Daoy (cell line): ENCODE measurements at places on chromosomes 1 and 21.

GRCh38 chr21:27379354-27379753 lies 412.5 kb upstream of the ADAMTS5 start:
- DNase-seq: no peak

- no peak for DNase-seq
Measured at GRCh38 chr21:29305068-29305467, 6.3 kb downstream of the BACH1 start.

GRCh38 chr1:183807549-183808168 lies 2.7 kb downstream of the RGL1 start:
- DNase-seq: peak; percentile 62

GRCh38 chr1:115911294-115911693 lies 65.0 kb upstream of the SLC22A15 start:
- DNase-seq: no peak

DNA sequence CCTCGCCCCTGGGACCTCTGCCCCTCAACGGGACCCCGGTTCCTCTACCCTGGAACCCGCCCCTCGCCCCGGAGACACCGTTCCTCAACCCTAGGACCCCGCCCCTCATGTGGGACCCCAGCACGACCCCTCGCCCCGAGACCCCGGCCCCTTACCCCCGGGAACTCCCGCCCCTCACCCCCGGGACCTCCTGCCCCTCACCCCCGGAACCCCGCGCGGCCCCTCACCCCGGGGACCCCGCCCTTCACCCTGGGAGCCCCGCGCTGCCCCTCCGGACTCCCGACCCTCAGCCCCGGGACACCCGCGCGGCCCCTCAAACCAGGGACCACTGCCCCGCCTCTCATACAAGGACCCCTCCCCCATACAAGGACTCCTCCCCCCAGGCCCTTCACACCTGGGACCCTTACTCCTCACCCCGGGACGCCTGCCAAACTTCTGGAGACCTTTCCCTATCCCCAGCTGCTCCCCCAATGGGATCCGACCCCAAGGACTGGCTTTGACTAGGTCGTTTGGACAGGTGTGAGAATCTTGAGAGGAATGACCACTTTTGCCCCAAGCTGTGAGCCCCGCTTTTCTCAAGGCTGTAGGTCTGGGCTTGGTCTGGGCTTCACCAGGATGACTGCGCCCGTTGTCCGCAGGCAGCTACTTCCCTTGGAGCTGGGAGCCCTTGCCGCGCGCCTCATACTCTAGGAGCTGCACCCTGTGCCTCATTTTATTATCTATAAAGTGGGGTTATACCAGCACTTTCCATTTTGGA lies 843 bp downstream of the DIP2A start:
- DNase-seq: peak; percentile 52

DNA sequence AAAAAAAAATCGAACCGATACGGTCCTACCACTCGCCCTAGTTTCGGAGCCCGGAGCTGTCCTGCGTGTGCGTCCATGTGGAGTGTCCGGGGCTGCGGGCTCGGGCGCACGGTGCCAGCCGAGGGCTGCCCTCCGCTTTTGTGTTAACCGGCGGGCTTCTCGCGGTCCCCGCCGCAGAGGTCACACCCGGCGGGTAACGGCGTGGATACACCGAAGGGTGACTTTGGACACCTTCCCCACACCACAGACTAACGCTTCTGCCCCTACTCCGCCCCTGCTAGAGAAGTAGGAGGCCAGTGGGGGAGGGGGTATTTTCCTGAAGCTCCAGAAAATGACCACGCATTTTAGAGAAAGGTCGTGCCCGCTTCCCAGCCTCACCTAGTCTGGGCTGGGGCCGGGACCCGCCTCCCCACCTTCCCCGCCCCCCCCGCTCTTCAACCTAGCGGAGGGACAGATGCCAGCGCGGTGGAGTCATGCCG lies 609 bp upstream of the ATF3 start:
- no peak for DNase-seq

DNA sequence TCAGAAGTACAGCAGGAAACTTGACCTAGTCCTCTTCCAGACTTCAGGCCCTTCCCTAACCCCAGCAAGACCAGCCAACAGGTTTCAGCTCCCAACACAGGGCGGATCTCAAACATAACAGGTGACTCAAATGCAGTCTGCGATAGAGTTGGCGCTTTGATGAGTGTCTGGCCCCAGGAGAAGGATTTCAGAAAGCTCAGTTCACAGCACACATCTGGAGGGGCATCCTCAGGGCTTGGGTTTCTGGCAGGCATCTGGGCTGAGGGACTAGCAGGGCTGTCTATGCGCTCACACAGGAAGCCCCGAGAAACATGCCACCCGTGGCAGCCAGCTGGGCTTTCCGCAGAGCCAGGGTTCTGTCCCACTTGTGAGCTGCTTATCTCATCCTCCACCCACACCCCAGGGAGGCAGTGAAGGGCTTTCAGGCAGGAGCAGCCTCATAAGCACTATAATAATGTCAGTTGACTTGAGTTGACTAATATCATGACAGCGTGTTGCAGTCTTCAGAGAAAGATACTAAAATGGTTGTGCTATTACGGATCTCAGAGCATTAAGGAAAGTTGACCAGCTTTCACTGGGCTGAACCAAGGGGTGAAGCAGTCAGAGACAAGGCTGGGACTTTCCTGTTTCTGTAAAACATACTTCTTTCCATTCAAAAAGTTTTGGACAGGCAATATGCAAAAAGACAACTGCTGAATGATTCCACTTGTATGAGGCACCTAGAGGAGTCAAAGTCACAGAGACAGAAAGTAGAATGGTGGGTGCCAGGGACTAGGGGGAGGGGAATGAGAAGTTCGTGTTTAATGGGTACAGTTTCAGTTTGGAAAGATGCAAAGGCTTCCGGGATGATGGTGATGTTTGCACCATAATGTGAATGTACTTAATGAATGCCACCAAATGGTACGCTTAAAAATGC lies 233.0 kb upstream of the IRF2BP2 start:
- no peak for DNase-seq

DNA sequence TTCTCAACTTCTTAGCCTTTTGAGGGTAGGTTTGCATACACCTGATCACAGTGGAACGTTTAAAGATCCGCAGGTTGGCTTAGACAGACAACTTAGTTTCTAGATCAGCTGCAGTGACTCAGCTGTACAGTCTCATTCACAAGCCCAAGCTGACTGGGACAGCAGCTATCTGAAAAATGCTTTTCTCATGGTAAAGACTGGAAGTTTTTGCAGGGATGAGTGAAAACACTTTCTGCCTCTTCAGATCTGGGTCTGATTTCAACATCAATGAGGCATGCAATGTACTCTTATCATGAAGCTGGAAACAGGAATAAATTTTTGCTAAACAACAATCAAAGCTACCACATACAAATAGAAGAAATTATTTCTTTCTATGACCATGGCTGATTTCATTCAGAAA lies 61.1 kb upstream of the PTBP2 start:
- DNase-seq: no peak

GRCh38 chr21:38478782-38479181 lies 19.5 kb downstream of the ERG start:
- DNase-seq: peak; percentile 78

DNA sequence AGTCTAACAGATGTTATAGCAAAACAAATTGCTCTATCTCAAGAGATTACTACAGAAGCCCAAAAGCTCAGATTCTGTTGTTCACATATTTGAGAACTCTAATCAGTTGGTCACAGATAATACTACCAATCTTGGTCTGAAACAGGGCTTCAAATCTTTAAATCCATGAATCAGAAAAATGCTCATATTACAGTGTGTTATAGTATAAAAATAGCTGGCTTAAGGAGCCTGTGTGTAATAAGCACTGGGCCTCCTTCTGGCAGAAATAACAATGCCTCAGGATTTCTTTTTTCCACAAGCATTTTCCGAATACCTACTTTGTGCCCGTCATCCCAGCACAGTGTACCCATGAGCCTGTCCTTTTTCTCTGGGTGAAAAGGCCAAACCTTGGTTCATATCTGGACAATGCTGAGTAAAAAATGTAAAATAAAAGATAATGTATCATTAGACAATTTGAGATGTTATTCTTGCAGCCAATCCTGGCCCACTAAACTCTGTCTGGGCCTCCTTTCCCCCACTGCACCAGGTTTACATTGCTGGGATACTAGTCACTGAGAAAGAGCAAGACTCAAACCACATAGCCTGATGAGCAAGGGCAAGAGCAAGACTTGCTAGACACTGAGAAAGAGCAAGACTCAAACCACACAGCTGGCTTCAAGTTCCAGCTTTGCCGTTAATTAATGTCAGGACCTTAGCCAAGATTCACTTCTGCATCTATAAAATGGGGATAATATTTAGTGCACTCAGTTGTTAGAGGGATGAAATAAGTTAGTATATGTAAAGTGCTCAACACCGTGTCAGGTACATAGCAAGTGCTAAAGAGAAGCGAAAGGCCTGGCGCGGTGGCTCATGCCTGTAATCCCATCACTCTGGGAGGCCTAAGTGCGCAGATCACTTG lies 17.0 kb upstream of the ADAR start:
- DNase-seq: peak; percentile 30

- DNase-seq: peak; percentile 30
Measured at GRCh38 chr21:35540950-35541638, 492.0 kb upstream of the RUNX1 start.

DNA sequence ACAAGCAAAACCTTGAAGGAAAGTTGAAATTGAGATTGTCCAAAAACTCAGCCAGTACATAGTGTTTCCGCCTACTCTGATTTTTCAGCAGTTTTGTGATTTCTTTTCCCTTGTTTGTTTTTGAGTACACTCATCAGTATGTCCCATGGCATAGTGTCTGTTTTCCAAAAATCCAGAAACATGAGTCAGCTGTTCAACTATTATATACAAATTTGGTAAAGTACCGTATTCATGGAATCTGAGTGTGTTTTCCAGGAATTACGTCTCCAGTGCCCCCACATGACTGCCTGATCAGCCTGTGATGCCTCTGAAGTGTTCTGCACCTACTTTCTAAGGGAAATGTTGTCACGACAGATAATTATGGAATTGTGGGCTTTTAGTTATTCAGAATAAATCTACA lies 186.8 kb downstream of the LTN1 start:
- DNase-seq: no peak

DNA sequence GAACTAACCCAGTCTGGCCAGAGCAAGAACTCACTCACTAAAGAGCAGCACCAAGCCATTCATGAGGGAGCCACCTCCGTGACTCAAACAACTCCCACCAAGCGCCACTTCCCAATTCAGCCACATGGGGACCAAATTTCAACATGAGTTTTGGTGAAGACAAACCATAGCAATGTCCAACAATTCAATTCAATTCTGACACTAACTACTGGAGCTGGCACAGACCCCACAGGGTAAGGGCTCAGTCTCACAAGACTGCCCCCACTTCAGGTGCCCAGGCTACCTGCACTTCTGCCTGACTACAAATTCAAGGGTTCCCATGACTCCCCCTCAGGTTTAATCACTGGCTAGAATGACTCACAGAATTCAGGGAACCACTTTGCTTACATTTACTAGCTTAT lies 48.8 kb upstream of the RAP1A start:
- peak; percentile 47 for DNase-seq

- DNase-seq: no peak
Measured at GRCh38 chr21:42784276-42784675, 95.1 kb downstream of the WDR4 start.

DNA sequence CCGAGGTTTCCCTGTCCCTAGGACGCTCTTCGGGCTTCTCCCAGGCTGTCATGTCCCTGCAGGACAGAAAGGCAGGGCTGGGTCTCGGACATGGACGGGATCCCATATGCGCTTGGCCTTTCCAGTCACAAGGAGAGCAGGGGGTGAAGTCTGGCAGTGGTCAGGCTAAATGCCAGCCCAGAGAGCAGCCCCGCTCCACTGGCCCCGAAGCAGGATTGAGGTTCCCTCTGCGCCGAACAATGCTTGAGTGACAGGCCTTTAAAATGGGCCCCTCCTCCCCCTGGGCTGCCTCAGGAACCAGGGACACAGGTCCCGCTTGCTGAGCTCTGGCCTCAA lies 12.7 kb downstream of the DRAXIN start:
- no peak for DNase-seq

DNA sequence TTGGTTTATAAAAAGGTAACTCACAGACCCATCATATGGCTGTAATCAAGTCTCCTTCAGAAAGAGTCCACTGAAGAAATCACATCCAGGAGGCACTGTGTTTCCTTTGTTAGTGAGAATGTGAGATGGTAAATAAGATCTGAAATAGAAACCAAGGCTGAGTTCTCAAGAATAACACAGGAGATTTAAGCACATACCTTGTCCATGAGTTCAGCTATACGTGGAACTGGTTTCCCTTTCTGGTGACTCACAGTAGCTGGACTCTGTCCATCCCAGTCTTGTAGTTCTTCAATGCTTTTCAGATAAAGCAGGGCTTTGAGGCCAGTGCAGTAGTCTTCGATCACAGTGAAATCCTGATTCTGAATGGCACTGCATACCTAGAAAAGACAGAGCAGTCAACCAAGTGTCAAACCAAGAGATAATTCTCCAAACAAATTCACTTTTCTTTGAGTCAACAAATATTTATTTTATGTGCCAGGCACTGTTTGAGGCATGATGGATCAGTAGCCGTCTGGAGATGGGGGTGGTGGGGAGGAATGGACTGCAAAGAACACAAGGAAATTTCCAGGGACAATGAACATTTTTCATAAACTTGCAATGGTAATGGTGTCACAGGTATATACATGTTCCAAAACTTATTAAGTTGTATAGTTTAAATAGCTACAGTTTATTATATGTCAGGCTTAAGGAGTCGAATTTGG lies 471.4 kb downstream of the PTBP2 start:
- DNase-seq: peak; percentile 95

- no peak for DNase-seq
Measured at GRCh38 chr1:217425422-217425821, 205.5 kb downstream of the GPATCH2 start.

DNA sequence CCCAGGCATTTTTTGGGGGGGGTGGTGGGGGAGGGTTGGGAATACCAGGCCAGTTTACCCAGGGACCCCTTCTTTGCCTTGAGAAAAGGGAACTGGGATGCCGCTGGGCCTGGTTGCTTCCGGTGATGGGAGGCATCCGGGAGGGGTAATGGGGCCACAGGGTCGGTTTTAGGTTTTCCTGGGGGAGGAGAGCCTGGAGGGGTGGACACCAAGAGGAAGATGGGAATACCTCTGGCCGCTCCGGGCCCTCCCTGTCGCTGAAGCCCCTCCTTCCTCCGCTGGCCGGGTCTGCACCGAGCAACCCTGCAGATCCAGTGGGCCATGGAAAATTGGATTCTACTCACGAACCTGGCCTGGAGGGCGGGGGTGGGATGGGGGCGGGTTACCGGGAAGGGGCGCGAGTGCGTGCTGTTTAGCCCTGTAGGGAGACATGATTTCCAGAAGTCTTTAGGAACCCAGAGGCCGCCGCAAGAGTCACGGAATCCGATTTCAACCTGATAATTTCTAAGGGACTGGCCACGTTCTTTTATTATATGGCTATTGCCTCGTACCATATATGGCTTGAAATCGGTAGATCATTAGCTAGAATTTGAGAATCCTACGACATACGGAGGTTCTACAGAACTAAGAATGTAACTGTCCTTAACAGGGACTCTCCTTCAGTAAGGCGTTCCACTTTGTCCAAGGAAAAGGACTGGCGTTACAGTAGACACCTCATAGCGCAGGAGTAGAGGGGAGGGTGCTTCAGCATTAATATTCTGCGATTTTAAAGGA lies 749 bp downstream of the AKIRIN1 start:
- DNase-seq: peak; percentile 26
